ENCODE measurements at places on chromosomes 2 and 18.
A peak's percentile ranks its signal among the peaks of the same experiment; 100 is the strongest.

- no peak for DNase-seq
Observed at GRCh38 chr2:238285653-238286082, 2.7 kb downstream of the PER2 start.

DNA sequence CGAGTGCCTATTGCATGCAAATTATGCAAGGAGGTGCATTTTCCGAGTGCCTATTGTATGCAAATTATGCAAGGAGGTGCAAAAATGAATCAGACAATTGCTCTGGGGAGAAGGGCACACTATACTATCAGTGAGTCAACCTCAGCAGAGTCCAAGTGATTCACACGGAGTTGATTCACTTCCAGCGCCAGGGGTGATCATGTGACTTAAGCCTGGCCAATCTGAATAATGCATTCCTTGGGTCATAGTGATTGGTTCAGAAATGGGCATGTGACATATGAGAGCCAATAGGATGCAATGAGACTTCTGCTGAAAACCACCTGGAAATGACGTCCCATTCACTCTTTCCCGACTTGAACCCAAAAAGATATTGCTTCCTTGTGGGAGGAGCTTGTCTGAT is 152.2 kb downstream of the DAW1 start:
- DNase-seq: no peak

DNA sequence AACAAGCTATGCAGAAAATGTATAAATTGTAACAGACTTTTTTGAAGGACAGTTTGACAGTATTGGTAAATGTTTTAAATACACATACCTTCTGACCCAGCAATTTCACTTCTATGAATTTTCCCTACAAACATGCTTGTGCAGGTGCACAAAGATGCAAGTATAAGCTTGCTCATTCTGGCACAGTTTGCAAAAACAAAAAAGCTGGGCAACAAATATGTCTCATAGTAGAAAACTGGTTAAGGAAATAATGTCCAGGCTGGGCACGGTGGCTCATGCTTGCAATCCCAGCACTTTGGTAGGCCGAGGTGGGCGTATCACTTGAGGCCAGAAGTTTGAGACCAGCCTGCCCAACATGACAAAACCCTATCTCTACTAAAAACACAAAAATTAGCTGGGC is 96.9 kb upstream of the NEDD4L start:
- no peak for DNase-seq

DNA sequence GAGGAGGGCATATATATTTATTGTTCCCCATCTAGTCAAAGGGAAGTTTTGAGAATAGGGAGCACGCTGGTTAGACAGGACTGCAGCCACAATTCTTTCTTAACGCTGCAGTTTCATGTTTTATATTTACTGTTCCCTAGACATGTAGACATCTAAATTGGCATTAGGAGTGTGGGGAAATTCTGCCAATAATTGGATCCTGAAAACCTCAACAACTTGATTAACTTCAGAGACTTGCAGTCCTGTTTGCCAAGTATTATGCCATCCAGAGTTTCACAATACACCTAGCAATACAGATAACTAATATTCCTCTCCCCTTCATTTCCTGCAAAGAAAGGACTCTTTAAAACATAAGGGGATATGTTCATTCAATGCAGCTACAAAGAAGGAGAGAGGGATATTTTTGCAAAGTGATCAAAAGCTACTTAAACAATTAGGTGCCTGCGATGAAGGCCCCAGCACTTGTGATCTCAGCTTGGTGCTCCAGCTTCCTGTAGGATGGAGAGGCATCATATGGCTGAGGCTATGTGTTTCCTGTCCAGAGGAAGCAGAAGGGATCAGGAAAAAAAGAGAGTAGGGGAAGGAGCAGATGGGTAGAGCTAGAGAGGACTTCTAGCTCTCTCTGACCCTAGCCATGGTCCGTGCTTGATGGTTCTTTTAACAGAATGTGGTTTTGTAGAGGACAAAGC is 264.4 kb downstream of the MTX2 start:
- no peak for DNase-seq

DNA sequence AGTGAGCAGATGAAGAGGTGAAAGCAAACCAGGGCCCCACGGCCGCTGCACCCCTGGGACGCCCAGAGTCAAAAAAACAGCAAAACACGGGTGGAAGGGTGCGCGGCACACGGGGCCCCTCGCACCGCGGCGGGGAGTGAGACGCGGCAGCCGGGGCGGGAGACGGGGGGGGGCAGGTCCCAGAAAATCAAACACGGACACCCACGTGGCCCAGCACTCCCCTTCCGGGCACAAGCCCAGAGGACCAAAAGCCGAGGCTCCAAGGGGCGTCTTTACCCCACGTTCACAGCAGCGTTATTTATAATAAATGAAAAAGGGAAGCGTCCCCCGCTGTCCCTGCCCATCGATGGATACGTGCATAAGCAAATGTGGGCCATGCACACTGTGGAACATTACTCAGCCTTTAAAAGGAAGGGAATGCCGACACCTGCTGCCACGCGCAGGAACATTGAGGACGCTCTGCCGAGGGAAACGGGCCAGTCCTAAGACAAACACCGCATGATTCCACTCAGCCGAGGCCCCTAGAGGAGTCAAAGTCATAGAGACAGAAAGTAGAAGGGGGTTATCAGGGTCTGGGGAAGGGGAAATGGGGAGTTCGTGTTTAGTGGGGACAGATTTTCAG is 677 bp upstream of the COPS9 start:
- DNase-seq: no peak

GRCh38 chr2:21924640-21925285 is 801.0 kb downstream of the TDRD15 start:
- DNase-seq: no peak

- no peak for DNase-seq
Observed at GRCh38 chr2:121185571-121186074, 99.4 kb downstream of the TFCP2L1 start.

GRCh38 chr18:40360558-40360957 is 1594.5 kb upstream of the PIK3C3 start:
- no peak for DNase-seq

GRCh38 chr2:236956641-236957040 is 129.0 kb upstream of the COPS8 start:
- no peak for DNase-seq

DNA sequence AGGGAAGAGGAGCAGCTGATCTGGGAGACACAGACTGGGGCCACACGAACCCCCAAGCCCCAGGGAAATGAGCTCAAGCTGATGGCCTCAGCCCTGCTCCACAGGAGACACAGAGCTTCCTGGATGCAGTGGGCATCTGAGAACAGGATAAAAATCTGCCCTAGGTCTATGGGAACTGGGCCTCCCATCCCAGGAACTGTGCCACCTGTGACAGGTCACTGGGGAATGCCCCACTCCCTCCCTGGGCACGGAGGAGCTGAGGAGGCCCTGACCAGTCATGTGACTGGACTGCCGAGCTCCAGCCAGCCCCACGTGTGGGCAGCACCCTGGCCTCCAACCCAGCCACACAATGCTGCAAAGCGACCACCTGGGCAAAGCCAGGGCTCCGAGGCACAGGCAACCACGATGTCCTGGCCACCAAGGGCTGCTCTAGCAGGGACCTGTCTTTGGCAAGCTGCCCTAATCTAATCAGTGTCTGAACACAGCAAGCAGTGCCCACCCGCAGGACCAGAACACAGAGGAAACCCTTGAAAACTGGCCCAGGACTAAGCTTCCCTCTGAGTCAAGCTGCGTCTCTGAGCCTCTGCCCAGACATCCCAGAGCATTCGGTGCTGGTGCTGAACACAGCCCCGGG is 57.8 kb upstream of the ID2 start:
- DNase-seq: peak; percentile 55

DNA sequence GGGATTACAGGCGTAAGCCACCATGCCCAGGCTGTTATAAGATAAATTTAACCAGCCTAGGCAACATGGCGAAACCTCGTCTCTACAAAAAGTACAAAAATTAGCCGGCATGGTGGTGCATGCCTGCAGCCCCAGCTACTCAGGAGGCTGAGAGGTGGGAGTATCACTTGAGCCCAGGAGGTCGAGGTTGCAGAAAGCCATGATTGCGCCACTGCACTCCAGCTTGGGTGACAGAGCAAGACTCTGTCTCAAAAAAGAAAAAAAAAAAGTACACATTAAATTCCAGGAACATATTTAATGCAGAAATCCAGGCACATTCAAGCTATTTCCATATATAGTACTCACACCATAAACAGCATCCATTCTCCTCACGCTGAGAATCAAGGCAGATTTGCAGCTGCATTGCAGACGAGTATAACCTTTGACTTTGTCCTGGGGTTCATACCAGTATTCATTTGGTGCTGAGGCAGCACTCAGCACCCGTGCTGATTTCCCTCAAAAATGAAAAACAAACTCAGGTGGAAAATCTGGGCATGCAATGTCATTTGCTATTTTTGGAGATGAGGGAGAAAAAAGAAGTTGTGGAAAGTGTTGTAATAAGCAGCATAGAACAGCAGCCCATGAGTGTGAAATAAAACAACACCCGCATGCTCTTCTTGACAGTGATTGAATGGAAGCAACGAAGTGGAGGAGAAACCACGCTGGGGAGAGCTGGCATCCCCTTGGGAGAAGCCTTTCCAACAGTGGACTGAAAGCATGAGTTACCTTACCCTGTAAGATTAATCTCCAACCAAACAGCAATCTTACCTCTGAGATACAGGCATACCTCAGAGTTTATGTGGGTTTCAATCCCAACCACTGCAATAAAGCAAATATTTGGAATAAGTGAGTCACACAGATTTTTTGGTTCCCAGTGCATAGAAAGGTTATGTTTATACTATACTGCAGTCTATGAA is 46.8 kb upstream of the ANXA4 start:
- DNase-seq: no peak

- DNase-seq: no peak
Observed at GRCh38 chr2:37436323-37436722, 91.9 kb downstream of the QPCT start.

DNA sequence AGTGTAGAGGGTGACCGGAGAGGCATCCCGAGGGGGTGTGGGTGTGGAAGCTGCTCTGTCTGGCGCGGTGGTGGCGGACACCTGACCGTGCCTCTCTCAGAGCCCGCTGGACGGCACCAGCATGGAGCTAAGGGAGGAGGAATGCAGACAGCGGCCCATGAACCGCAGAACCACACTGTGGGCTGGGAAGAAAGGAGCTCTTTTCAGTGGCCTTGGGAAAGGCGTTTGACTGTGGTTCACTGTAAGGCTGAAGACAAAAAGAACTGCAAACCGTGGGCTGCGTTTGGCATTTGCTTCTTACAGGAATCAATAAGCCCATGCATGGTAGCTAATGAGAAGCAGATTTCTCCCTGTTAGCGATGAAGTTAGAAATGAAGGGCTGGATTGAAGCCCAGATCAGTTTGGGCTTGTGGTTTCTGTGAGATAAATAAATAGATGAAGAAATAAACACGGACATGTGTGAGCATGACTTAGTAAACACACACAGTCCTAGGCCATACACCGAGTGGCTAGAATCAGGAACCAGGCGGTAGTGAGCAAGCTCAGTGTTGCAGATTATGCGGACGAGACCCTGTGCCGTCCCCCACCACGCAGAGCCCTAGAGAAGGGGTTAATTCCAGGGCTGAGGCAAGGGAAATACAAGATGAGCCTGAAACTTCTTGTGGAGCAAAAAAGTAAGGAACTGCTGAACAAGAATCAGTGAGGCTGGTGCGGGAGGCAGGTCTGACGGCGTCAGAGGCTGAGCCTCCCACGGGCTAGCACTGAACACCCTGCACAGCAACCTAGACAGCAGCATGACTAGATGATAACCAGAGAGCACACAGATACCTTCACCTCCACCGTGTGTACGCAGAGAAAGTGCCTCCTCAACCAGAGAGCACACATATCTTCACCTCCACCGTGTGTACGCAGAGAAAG is 29.3 kb upstream of the NFATC1 start:
- DNase-seq: no peak

GRCh38 chr2:197184959-197185586 is 125.5 kb downstream of the ANKRD44 start:
- no peak for DNase-seq

GRCh38 chr2:219618733-219619122 is 8.7 kb upstream of the SLC4A3 start:
- no peak for DNase-seq

DNA sequence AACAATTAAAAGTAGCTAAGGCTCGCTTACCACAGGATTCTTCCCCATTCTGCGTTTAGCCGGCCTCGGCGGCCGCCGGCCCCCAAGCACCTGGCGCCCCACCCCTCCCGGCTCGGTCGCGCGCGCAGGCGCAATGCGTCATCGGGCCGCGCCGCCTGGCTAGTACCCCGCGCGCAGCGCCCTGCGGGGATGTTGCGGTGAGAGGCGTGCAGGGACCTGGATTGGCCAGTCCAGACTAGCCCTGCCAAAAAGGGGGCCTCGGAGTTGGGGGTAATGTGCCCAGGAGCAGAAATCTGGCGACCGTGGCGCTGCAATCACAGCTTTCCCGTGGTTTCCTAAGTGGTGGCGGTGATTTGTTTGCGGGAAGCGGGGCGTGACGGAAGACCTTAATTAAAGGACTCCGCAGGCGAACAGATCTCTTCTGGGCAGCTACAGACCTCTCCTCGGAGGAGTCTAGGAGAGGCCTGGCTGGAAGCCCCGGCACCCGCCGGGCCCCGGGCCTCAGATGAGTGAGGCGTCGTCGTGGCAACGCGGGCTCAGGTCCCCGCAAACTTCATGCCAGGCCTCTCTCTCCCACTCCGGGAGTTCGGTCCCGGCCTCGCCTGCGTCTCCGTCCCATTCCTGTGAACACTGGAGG is 606 bp downstream of the TMEM237 start:
- DNase-seq: peak; percentile 85

DNA sequence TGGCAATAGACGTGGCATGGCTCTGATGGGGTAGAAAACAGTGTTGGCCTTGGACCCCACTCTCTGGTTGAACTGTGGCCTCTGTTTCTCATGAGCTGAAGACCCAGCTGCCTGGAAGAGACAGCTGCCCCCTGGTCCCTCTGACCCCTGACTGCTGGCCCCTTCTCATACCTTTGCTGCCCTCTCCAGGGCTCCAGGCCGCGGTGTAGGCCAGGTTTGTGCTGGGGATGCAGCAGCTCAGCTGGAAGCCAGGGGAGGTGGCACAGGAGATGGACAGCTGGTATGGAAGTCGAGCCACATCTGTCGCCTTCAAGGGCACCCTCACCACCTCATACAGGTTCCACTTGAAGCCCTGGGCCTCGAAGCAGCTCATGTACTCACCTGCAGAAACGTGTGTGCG is 31.7 kb upstream of the SELENOI start:
- DNase-seq: no peak

DNA sequence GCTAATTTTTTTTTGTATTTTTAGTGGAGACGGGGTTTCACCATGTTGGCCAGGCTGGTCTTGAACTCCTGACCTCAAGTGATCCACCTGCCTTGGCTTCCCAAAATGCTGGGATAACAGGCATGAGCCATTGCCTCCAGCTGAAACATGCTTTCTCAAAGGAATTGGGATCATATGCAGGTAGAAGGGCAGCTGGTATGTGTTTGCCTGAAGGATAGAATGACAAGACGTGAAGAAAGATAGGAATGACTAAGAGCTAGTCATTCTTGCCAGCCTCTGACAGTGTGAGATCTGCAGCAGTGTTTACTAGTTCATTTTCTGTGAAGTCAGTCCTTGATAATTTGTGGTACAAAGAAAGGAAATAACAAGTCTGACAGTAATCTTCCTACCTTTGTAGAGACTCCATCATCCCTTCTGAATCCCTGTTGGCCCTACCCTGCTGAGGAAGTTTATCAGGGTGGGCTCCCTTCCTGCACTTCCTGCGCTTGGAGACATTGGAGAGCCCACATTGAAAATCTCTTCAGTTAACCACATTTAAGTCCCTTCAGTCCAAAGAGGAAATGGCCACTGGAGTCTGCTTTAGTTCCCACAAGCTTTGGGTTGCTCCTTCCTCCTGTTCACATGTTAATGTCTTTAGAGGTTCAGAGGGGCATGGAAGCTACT is 14.7 kb downstream of the CFLAR start:
- DNase-seq: peak; percentile 76

- DNase-seq: peak; percentile 15
Observed at GRCh38 chr2:58045580-58046334, 849 bp upstream of the VRK2 start.
